ENCODE measurements at places on chromosomes 7 and 10.

- no peak for DNase-seq
Observed at GRCh38 chr10:74058071-74058470, 60.2 kb downstream of the VCL start.

DNA sequence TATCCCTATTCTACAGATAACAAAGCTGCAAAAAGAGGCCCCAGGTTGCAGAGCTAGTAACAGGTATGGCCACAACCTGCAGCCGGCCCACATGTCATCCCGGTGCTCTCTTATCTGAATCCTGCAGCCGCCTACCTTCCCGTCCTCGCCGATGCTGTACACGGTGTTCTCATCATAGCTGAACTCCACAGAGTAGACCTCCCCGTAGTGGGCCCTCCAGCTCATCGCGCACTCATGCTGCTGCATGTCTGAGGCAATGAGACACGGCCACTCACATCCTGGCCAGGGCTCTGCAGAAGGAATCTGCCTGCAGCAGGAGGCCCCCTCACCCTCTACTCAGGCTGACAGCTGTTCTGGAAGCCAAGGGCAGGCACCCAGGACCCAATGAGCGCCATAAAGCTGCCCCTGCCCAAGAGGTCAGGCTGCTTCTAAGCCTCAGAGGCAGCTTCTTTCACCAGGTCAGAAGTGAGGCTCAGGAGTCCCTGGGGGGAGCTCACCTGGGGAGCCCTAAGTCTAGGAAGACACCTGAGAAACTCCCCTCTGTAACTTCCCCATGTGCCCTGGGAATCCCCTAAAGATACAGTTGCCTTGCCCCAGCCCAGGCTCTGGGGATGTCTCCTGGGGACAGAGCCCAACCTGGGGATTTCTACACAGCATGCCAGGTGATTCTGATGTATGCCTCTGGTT, 17.9 kb upstream of the CYREN start:
- no peak for DNase-seq

- DNase-seq, result no peak
Observed at GRCh38 chr7:107480932-107481331, 11.1 kb downstream of the GPR22 start.

DNA sequence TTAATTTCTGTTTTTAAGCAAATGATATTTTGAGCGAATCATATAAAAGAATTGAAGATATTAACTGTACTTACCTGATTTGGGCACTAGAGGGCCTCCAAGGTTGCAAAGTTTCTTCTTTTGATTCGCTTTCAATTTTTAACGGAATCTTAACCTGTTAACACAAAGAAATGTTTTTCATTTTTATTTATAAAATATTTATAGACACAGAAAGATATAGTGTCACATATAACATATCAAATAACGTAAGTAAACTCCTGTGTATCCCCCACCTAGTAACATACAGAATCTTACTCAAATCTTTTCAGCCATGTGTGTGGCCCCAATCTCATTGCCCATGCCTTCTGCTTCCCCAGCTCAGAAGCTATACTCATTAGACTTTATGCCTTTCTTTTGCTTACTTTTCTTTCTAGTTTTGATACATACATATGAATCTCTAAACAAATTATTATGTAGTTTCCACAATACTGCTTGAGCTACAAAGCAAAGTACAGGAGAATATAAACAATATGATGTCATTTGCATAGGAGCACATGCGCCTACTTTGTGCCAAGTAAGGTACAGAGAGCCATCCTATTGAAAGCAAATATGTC, 49.5 kb upstream of the ZPBP start:
- DNase-seq, result no peak

GRCh38 chr7:84997626-84998025, 189.2 kb downstream of the SEMA3D start:
- no peak for DNase-seq

GRCh38 chr7:157282141-157282801, 54.5 kb upstream of the DNAJB6 start:
- DNase-seq, result no peak

DNA sequence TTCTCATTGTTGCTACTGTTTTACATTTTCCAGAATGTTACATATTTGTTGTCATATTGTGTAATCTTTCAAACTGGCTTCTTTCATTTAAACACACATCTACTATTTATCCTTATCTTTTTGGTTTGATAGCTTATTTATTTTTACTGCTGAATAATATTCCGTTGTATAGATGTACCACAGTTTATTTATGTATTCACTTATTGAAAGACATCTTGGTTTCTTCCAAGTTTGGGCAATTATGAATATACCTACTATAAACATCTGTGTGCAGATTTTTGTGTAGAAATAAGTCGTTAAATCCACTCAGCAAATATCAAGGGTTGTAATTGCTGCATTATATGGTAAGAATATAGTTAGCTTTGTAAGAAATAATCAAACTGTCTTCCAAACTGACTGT, 669.2 kb downstream of the TNS3 start:
- no peak for DNase-seq

DNA sequence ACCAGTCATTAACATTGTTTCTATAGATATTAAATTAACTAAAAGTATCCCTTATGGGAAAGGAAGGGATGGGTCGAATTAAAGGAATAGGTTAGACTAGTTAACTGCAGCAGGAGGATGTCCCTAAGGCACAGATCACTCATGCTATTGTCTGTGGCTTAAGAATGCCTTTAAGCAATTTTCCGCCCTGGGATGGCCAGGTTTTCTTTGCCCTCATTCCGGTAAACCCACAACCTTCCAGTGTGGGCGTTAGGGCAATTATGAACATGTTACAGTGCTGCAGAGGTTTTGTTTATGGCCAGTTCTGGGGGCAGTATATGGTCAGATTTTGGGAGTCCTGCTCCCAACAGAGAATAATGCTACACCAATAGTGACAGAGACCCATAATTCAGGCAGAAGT, 139.3 kb upstream of the CDK13 start:
- DNase-seq, result no peak

DNA sequence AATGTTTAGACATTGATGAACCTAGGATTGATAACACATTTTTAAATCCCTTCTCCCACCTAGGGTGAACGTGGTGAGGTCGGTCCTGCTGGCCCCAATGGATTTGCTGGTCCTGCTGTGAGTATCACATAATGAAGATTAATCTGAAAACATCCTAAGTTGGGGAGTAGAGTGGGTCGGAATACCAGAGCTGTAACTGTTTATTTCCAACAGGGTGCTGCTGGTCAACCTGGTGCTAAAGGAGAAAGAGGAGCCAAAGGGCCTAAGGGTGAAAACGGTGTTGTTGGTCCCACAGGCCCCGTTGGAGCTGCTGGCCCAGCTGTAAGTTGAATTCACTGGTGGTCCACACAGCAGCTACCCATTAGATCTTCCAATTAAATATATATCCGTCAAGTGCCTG, 25.6 kb downstream of the COL1A2 start:
- DNase-seq, result no peak

DNA sequence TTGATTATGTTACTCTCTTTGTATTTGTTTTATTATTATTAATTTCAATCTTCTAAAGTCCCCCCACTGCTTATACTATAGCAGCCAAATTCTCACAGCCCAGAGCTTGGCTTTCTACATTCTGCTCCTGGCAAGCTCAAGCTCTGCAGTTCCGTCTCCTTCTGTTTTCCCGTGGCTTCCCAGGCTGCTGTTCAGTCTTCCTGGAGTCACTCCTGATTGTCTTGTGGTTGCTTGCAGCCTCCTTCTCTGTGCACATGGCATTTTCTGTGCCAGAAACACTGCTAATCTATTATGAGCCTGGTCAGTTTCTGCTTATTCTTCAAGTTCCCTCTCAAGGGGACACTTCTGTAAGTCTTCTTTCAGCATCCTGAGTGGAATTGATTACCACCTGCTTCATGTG, 533.7 kb upstream of the IGFBP3 start:
- DNase-seq, result no peak

DNA sequence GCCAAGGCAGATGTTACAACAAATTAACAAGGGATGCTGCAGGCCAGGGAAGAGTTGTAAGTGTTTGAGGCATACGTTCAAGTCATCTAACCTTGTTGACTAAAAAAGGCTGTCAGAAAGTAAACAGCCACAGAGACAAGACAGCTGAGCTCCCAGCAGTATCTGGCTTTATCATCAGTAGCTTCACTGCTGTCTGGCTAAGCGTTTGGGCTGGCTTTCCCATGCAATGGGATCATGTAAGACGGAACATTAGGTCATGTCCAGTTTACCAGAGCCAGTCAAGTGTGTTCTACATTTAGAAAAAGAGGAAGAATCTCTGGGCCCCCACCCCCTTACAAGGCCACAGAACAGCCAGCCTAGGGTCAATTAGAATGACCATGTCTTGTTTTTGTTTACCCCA, 51.3 kb upstream of the GSAP start:
- DNase-seq, result no peak

DNA sequence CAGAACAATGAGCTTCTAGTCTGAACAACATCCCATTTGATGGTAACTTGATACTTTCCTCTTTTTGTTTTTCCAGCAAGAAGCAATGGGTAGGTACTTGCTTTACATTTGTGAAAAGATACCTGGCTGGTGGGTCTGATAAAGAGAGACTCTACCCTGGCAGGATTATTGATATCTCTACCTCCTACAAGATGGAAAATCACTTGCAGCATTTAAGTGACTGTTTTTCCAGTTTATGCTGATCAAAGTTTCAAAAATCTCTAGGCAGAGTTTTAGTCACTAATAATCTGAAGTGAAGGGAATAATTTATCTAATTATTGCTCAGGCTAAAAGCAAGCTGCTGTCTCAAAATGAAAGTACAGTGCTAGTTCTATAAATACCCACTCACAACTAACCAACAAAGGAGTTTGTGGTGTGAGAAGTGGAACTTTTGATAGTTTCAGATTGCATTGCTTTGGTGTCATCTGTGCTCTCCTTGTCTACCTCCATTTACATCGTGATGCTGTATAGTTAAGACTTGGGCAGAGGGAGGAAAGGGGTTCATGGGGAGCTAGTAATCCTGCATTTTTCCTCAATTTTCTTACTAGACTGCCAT, 86.0 kb upstream of the ANKRD1 start:
- no peak for DNase-seq

GRCh38 chr10:103669243-103669929, 175.9 kb downstream of the NEURL1 start:
- no peak for DNase-seq

DNA sequence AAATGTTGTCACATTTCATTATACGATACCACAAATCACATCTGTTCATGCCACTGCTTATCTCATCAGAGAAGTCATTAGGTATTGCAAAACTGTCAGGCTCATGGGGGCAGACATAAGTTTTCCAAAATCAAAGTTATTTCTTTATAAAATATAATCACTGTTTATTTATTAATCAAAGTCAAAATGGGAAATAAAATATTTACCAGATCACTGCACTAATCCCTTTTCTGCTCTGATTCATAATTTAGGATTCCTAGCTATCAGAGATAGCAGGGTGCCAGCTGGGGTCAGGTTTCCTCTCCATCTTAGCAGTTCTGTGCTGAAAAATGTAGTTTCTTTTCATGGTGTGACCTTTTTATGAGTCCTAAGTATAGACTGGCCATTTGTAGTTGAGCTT, 117.7 kb upstream of the LANCL2 start:
- no peak for DNase-seq

DNA sequence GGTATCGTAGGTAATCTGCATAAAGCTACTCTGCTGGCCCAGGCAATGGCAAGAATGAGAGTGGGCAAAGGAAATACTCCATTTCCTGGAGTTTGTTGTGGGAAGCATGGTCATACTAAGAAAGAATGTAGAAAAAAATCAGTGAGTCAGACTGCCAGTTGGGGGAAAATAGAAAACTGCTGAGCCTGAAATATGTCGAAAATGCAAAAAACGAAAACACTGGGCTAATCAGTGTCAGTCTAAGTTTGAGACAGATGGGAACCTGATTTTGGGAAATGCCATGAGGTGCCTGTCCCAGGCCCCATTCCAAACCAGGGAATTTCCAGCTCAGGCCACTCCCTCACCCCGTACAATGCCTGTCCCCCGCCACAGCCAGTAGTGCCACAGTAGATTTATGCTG, 150.0 kb downstream of the ZNF33B start:
- no peak for DNase-seq

DNA sequence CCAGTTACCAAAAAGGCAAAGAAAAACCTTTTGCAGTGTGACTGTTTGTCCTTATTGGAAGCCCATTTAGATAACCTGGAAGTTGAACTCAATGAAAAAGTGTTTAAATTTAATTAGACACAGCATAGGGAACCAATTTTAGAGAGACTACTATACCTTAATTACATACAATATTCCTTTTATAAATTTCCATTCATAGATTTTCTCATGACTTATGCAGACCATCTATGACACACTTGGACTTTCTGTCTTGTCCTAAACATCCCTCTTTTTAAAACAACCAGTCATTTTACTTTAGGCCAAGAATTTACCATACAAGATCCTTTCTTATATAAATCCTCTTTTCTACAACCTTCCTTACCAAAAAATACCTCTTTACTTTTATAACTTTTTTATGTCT, 61.6 kb downstream of the MTURN start:
- no peak for DNase-seq

- DNase-seq, result no peak
Observed at GRCh38 chr7:108455998-108456677, at the start of gene NRCAM. Gene NRCAM, minus strand, starts transcription at chr7:108456436. Its CDS starts 216,372 bp downstream, at chr7:108240064.

DNA sequence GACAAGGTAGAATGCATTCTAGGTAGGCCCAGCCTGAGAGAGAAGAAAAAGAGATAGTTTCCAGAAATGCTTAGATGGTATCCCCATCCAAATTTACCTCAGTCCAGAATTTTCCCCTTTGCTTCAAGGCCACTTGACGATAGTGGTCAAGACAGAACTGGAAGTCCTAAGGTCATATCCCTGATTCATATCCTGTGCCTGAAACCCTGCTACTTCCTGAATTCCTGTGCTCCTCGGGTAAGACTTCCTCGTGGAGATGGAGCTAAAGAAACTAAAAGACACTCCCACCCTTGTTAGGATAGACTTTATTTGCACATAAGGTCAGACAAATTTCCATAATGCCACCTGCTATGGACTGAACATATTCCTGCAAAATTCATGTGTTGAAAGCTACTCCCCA, 175.9 kb downstream of the EVX1 start:
- no peak for DNase-seq

DNA sequence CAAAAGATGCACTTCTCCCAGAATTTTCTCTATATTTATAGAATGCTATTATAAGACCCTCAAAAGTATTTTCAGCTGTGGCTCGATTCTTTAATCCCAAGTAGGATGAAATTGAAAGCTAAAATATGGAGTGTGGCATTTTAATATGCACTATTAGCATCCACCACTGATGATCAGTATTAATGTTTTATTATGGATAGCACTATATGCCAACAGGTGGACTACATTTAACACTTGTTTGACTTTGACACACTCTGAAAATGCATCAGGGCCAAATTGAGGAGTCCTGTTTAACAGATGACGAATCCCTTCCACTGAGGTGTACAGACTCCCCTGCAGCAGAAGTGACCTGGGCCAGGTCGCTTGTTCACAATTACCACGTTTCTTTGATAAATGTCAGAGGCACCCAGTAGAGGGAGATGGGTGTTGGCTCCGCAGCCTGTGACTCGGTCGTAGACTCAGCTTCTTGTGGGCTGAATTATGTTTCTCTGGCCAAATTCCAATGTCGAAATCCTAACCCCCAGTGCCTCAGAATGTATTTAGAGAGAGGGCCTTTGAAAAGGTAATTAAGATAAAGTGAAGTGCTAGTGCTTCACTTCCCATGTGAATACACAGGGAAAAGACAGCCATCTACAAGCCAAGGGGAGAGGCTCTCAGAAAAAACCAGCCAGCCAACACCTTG, 48.1 kb downstream of the WIPF3 start:
- DNase-seq, result no peak
